AG08395 (cell line): ENCODE measurements at places on chromosomes 6 and 20.

GRCh38 chr20:53869466-53870258, 200.7 kb downstream of the BCAS1 start:
- DNase-seq: peak; percentile 57

GRCh38 chr20:46400828-46401477, 5.5 kb downstream of the ELMO2 start:
- peak; percentile 22 for DNase-seq

GRCh38 chr6:111118826-111119225, 31.5 kb downstream of the SLC16A10 start:
- DNase-seq: no peak

GRCh38 chr6:14224359-14225103, 107.0 kb downstream of the CD83 start:
- no peak for DNase-seq

DNA sequence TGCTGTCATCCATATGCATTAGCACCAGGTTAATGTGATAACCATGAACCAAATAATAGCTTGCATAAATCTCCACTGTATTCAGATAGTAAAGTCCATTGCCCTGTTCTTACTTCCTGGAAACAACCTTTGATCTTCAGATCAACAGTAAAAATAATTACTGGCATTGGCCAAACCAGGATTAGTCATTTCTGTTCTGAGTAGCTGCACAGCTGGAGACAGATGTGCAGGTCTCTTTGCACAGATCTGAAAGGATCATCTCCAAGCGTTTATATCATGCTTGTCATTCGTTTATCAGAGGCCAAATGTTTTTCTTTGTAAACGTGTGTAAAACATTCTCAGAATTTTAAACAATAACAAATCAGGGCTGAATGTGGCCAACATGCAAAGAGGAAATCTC, 134.4 kb upstream of the HMGCLL1 start:
- DNase-seq: peak; percentile 5

- peak; percentile 46 for DNase-seq
Observed at GRCh38 chr6:153170511-153170910, 39.4 kb upstream of the RGS17 start.

GRCh38 chr20:2022163-2022562, 28.3 kb upstream of the PDYN start:
- no peak for DNase-seq
